ENCODE measurements at places on chromosomes 3 and 15. TPM values are rescaled to one million over a fixed set of nuclear protein-coding genes. Genes with fewer than 3 reads are reported as not detected.

GRCh38 chr3:186219211-186219638 is 110.3 kb upstream of the ETV5 start:
- no peak for DNase-seq

ZNF619 gene
- 3.7 TPM for total RNA-seq

- no peak for DNase-seq
Observed at GRCh38 chr3:55658690-55659562, 171.8 kb upstream of the WNT5A start.

ITGB5 gene
- 332 TPM for total RNA-seq

DNA sequence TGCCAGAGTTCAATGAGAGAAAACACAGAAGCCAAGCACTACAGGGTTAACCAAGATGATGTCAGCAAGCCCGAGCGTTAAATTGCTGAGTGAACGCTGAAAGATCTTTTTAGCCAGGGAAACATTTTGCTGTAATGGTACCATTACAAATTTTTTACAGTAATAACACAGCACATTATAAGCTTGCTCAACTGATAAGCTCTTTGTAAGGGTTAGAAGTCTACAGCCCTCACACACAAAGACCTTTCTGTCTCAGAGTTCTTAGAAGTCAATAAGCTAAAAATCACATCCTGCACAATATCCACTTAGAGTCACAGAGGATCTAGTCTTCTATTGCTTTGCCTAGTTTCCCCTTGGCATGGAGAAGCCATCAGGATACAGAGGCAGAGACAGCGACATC is 29.9 kb downstream of the CHSY1 start:
- no peak for DNase-seq

FOXB1 gene
- total RNA-seq: not detected
